ENCODE measurements at places on chromosomes 7 and 10.

GRCh38 chr10:100847440-100847839, 65.3 kb upstream of the SLF2 start:
- H3K4me1 ChIP-seq = no peaks in the 10 kb centered on the region
- no peak overlapping the region for H3K27ac ChIP-seq

GRCh38 chr7:31958226-31958625, 112.0 kb downstream of the PDE1C start:
- H3K4me1 ChIP-seq = no peaks in the 10 kb centered on the region
- H3K36me3 ChIP-seq = no peaks in the 10 kb centered on the region
- H3K4me3 ChIP-seq = no peak overlapping the region
- peak; percentile 39 for ATAC-seq
- no peak overlapping the region for H3K27ac ChIP-seq

DNA sequence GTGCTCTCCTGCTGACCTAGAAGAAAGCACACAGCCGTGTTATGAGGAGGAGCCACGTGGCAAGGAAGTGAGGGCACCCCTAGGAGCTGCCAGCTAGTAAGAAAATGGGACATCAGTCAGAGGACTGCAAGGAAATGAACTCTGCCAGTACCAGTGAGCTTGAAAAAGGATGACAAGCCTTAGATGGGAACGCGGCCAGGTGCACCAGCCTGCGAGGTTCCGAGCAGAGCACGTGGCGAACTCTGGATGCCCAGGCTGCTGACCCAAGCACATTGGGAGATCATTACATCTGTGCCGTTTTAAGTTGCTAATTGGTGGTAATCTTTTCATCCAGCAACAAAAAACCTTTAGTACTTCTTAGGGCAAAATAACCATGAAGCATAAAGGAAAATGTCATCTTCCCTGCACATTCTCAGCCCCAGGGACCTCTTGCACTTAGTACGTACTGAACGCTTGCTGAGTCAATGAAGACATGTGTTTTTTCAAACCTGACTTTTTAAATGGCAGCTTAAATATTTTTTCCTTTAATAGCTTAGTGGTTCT, 69.4 kb downstream of the AMZ1 start:
- H3K27ac ChIP-seq = peak overlapping the region; percentile 88
- H3K36me3 ChIP-seq = no peaks in the 10 kb centered on the region
- no peaks in the 10 kb centered on the region for H3K27me3 ChIP-seq
- ATAC-seq = peak; percentile 35
- peaks cover 59% of the 10 kb centered on the region for H3K4me1 ChIP-seq
- H3K4me3 ChIP-seq = no peak overlapping the region

DNA sequence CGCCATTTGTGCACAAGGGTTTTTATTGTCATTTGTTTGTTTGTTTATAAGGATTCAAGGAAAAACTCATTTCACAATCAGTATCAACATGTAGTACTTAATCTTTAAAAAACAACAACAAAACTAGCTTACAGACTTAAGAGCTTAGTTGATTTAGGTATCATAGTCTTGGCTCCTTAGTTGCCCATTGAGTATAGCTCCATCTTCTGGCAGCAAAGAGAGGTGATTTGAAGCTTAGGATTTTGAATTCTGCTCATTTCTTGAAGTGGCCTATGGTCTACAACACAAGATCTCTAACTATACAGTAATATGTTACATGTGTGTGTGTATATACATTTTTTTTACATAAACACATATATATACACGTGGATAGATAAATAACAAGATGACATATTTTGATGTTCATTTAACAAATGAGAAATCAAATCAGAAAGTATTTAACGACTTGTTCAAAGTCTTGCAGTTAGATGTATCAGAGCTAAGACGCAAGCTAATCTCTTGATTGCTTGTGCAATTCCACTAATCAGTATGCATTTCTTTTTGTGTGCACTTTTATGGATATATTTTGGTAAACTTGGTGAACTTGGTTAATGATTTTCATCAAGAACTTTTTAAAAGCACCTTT, 307.3 kb downstream of the CAMK1D start:
- no peaks in the 10 kb centered on the region for H3K36me3 ChIP-seq
- H3K4me1 ChIP-seq = no peaks in the 10 kb centered on the region
- H3K27me3 ChIP-seq = no peaks in the 10 kb centered on the region
- peak; percentile 58 for ATAC-seq
- no peak overlapping the region for H3K4me3 ChIP-seq

DNA sequence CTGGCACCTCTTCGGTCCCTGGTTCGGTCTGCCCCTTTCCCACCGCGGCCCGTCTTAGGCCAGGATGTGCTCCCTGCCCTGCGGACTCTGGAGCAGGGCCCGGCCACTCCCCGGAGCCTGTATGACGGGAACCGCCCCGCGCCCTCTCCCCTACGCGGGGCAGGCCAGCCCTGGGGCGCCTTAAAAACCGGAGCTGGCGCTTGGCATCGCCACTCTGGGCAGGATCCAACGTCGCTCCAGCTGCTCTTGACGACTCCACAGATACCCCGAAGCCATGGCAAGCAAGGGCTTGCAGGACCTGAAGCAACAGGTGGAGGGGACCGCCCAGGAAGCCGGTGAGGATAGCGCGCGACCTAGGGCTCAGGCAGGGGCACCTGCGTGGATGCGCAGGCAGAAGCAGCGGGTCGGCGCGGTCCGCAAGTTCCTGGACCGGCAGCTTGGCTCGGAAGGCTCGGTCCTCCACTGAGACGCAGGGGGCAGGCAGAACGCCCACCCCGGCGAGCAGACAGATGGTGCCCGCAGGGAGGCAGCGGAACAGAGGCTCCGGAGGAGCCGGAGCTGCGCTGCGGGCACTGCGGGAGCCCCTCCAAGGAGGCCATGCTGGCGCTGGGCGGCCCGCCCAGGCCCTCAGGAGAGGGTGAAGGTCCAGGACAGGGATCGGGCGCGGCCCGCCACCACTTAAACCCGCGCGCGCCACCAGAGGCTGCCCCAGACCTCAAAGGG, at the start of gene ADIRF:
Gene ADIRF, plus strand, starts transcription at position 212 of the 723 bp plus-strand sequence. Its CDS starts 63 bp downstream, at position 275.
- peaks cover 79% of the 10 kb centered on the region for H3K4me1 ChIP-seq
- no peaks in the 10 kb centered on the region for H3K27me3 ChIP-seq
- no peaks in the 10 kb centered on the region for H3K36me3 ChIP-seq
- H3K4me3 ChIP-seq = peak within 1 kb of the TSS; percentile 65
- no peak for ATAC-seq

DNA sequence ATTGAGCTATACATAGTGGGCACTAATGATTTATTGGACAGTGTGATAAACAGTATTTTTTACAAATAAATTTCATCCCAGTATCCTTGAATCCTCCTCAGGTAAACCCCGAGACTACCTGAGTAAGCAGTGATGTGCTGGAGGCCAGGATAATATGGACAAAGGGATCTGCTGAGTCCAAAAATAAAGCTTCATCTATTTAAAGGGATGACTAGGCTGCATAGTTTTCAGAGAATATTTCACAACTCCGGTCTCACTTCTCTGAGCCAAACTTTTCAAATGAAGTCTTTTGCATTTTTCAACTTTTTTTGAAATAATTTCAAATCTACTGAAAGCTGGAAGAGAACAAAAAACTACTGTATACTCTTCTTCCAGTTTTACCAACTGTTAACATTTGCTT, 2.5 kb downstream of the ACTR3B start:
- H3K27me3 ChIP-seq = no peaks in the 10 kb centered on the region
- H3K4me3 ChIP-seq = no peak overlapping the region
- H3K36me3 ChIP-seq = no peaks in the 10 kb centered on the region

- peak overlapping the region; percentile 85 for H3K27ac ChIP-seq
- ATAC-seq = peak; percentile 76
- no peaks in the 10 kb centered on the region for H3K27me3 ChIP-seq
- peaks cover 12% of the 10 kb centered on the region for H3K4me1 ChIP-seq
- H3K4me3 ChIP-seq = no peak overlapping the region
These were observed 19.9 kb downstream of the ACTA2 start for GRCh38 chr10:88932539-88933256.

GRCh38 chr7:95669513-95669912, 73.2 kb upstream of the PDK4 start:
- no peak overlapping the region for H3K4me3 ChIP-seq
- H3K27ac ChIP-seq = no peak overlapping the region
- no peaks in the 10 kb centered on the region for H3K27me3 ChIP-seq
- H3K36me3 ChIP-seq = no peaks in the 10 kb centered on the region
- ATAC-seq = no peak

- H3K4me1 ChIP-seq = peaks cover 7% of the 10 kb centered on the region
- H3K27me3 ChIP-seq = no peaks in the 10 kb centered on the region
- H3K36me3 ChIP-seq = no peaks in the 10 kb centered on the region
- no peak overlapping the region for H3K4me3 ChIP-seq
- ATAC-seq = no peak
These were observed 59.4 kb downstream of the USP6NL start for GRCh38 chr10:11551916-11552602.

DNA sequence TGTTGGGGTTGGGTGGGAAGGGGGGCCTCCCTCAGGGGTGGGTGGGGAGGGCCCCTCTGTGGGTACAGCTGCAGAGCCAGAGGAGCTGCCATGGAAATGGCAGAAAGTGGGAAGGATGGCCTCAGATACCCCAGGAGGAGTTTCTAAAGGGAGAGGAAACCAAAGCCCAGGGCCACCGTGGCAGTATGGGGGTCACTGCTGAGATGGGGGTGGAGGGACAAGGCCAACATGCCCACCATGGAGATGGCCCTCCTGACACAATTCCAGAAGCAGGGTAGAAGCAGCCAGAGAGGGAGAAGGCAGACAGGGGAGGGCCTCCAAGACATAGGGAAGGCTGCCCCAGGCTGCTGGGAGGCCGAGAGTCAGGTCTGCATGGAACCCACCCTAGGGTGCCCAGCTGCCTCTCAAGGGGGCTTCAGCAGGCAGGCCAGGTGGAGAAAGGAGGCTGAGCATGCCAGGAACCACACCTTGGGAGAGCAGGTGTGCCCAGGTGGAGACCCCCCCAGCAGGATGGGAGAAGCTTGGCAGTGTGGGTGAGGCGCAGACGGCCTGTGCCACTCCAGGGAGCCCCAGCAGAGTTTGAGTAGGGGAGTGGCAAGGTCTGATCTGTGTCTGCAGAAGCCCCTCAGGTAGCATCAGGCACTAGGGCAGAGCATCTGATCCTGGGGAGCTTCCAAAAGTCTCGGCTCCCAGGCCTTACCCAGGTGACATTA, 146.8 kb downstream of the ARHGAP22 start:
- no peaks in the 10 kb centered on the region for H3K36me3 ChIP-seq
- no peaks in the 10 kb centered on the region for H3K4me1 ChIP-seq
- H3K27me3 ChIP-seq = peaks cover 12% of the 10 kb centered on the region
- H3K27ac ChIP-seq = no peak overlapping the region

DNA sequence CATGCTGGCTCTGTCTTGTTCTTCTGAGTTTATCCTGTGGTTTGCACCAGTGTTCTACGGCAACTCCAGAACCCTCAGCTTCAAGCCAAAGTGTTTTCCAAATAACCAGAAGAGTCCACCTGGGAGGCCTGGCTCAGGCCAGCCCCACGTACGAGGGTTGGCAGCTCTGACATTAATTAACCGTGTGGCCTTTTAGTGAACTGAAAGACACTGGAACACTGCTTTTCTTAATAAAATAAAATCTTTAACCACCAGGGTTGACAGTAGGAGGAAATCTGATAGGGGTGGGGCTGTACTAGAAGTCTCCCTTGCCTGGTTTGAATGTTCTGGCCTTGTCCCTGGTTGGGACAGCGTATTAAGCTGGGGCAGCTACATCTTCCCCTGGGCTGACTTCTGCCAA, 64.9 kb downstream of the SYPL1 start:
- ATAC-seq = no peak
- H3K27me3 ChIP-seq = no peaks in the 10 kb centered on the region
- H3K27ac ChIP-seq = no peak overlapping the region
- H3K36me3 ChIP-seq = no peaks in the 10 kb centered on the region

- ATAC-seq = no peak
- no peak overlapping the region for H3K4me3 ChIP-seq
- H3K27me3 ChIP-seq = no peaks in the 10 kb centered on the region
- no peak overlapping the region for H3K27ac ChIP-seq
- H3K4me1 ChIP-seq = no peaks in the 10 kb centered on the region
- no peaks in the 10 kb centered on the region for H3K36me3 ChIP-seq
These were observed 36.7 kb upstream of the PRPS1L1 start for GRCh38 chr7:18064242-18064838.

- H3K4me3 ChIP-seq = no peak overlapping the region
- no peaks in the 10 kb centered on the region for H3K36me3 ChIP-seq
- H3K4me1 ChIP-seq = no peaks in the 10 kb centered on the region
- H3K27ac ChIP-seq = no peak overlapping the region
These were observed 176.0 kb upstream of the KCND2 start for GRCh38 chr7:120097020-120097419.

DNA sequence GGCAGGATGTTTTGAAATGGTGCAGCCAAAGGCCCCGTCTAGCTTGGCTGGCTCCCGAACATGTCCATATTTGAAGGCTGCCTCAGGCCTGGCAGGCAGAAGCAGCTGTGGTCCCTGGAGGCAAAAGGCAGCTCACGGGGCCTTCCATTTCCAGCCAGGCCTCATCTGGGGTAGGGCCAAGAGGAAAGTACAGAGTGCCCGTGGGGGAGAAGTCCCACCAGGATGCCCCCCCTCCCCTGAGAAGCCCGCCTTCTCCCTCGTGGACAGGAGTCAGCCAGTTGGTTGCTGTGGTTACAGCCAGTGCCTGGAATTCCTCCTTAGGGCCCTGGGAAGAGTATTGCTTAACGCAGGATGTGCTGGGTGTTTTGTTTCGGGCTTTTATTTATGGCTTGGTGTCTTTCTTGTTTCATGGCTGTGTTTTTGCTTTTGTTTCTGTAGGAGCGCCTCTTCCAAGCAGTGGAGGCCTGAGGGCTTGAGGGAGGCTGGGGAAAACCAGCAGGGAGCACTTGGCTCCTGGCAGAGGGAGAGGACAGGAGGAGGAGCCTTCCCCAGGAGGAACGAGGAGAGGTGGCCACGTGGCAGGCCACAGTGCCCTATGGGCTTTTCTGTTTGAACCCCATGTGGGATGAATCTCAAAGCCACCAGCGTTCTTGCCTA, 45.4 kb downstream of the CHST3 start:
- peak overlapping the region; percentile 92 for H3K27ac ChIP-seq
- H3K27me3 ChIP-seq = no peaks in the 10 kb centered on the region
- ATAC-seq = peak; percentile 94
- peak overlapping the region; percentile 15 for H3K4me3 ChIP-seq
- H3K36me3 ChIP-seq = no peaks in the 10 kb centered on the region

DNA sequence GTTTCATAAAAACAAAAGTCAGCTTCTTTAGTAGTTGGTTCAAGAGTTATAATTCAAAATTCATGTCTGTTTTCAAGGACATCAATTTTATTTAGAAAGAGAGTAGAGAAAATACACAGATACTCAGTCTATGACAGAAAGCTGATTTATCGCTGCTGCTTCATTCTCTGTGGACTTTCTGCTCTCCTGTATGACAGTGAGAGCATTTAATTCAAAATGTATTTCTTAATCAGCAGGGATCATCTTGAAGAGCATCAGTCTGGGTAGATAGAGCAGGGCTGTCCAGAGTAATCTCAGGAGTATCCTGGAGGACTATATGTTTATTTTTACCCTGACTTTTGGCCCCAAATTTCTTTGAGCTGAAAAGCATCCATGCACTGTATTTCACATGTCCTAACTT, 1676.7 kb downstream of the REEP3 start:
- H3K27ac ChIP-seq = no peak overlapping the region
- H3K36me3 ChIP-seq = no peaks in the 10 kb centered on the region
- H3K4me1 ChIP-seq = no peaks in the 10 kb centered on the region
- ATAC-seq = no peak

- peaks cover 41% of the 10 kb centered on the region for H3K4me1 ChIP-seq
- peak overlapping the region; percentile 14 for H3K27ac ChIP-seq
- no peaks in the 10 kb centered on the region for H3K27me3 ChIP-seq
- peak; percentile 76 for ATAC-seq
- H3K36me3 ChIP-seq = no peaks in the 10 kb centered on the region
- no peak overlapping the region for H3K4me3 ChIP-seq
These were observed 31.6 kb downstream of the OGDH start for GRCh38 chr7:44637788-44638594.

Measured in gastroesophageal sphincter (tissue), 4 donors.